ENCODE measurements at places on chromosomes 13 and 19. TPM values are rescaled to one million over a fixed set of nuclear protein-coding genes. Genes with fewer than 3 reads are reported as not detected.

Gene KLHL1
- polyA plus RNA-seq, result not detected

Gene IRS2
- 7.4 TPM for polyA plus RNA-seq

Gene ZNF526
- polyA plus RNA-seq, result 3.3 TPM

Gene ZNF285
- 2.2 TPM for polyA plus RNA-seq

Gene SHD
- polyA plus RNA-seq, result 23.9 TPM

Gene C19orf67
- polyA plus RNA-seq, result not detected

Gene SLITRK5
- 0.09 TPM for polyA plus RNA-seq

Gene ADGRE1
- not detected for polyA plus RNA-seq

Gene CACNG6
- polyA plus RNA-seq, result not detected

Gene WTIP
- polyA plus RNA-seq, result 8.2 TPM

Gene PALM
- 30.3 TPM for polyA plus RNA-seq

Gene SRRM5
- 0.34 TPM for polyA plus RNA-seq

Gene ERICH4
- polyA plus RNA-seq, result not detected

Gene SLC25A41
- 0.36 TPM for polyA plus RNA-seq

Gene CNN1
- polyA plus RNA-seq, result 298 TPM

Gene ZNF98
- 0.70 TPM for polyA plus RNA-seq

Gene SLC25A30
- 29.8 TPM for polyA plus RNA-seq

Gene ZNF709
- 1.3 TPM for polyA plus RNA-seq

Gene HSD17B14
- polyA plus RNA-seq, result 4.0 TPM

Gene SUGP2
- 48.3 TPM for polyA plus RNA-seq

Gene ZNF497
- 0.27 TPM for polyA plus RNA-seq

Gene MAB21L1
- polyA plus RNA-seq, result 0.57 TPM

Gene CEACAM4
- polyA plus RNA-seq, result 0.16 TPM

Gene OLFM2
- 15.9 TPM for polyA plus RNA-seq

Gene CPT1C
- polyA plus RNA-seq, result 4.5 TPM

Gene AMER2
- polyA plus RNA-seq, result not detected

Gene IZUMO2
- not detected for polyA plus RNA-seq

Gene GZMM
- 0.43 TPM for polyA plus RNA-seq

Gene NAPA
- 102 TPM for polyA plus RNA-seq

Gene LENG9
- 2.3 TPM for polyA plus RNA-seq

Gene CASP14
- not detected for polyA plus RNA-seq

Gene ANGPTL4
- polyA plus RNA-seq, result 24.1 TPM

Gene ZNF43
- polyA plus RNA-seq, result 4.0 TPM

Gene POU2F2
- polyA plus RNA-seq, result 0.77 TPM

Gene IZUMO4
- polyA plus RNA-seq, result 2.7 TPM

Gene CLIP3
- 4.8 TPM for polyA plus RNA-seq

Gene C19orf85
- not detected for polyA plus RNA-seq

Gene GRIK5
- polyA plus RNA-seq, result 8.9 TPM

Gene ZNF69
- polyA plus RNA-seq, result 3.8 TPM

Gene SLC7A1
- 4.5 TPM for polyA plus RNA-seq

Gene IGFL3
- polyA plus RNA-seq, result not detected
